Vagina (tissue), 2 donors: ENCODE measurements at places on chromosomes 5 and 9.

DNA sequence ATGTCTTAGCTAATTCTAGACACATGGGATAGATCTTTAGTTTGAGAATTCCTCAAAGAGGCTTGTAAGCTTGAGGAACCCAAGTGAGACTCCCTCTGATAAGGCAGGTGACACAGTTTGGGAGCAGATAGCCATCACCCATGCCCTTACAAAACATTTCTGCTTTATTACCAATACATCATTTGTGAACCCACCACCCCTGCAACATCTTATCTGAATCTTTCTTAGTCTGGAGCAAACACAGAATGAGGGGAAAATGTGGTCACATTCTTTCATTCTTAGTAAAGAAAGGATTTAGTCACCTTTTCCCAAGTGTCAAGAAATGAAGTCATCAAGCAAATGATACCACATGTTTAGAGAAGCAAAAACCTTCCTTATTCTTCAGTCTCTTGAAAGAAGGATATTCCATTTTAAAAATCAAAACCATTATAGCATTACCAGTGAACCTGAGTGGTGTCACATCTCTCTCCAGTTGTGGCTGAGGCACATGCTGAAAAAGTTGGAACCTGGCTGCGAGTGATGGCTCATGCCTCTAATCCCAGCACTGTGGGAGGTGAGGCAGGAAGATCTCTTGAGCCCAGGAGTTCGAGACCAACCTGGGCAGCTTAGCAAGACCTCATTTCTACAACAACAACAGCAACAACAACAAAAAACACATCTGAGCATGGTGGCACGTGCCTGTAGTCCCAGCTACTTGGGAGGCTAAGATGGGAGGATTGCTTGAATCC is 65.9 kb downstream of the PRKACG start:
- no peak for DNase-seq

DNA sequence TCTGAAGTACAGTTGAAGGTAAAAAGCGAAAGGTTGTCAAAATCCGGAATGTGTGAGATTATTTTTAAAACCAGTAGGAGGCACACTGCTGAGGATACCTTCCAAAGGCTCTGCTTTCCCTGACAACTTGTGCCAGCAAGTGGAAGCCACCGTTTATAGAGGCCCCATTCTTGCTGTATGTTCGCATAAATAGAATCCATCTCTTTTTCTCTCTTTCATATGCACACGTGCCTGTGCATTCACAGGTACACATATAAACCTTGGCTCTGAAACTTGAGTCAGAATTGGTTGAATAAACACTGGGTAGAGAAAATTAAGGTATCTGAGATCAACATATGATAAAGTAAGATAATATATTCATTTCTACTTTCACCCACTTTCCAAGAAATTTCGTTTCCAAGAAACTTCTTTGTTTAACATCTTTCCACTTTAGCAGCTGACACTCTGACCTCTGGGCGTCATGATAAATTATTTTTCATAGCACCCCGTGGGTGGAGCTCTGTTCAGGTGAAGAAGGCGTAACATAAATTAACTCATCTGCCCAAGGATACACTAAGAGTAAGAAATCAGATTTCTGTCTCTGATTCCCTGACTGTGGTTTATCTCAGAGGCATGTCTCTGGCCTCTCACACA is 63.7 kb upstream of the RICTOR start:
- DNase-seq = no peak

DNA sequence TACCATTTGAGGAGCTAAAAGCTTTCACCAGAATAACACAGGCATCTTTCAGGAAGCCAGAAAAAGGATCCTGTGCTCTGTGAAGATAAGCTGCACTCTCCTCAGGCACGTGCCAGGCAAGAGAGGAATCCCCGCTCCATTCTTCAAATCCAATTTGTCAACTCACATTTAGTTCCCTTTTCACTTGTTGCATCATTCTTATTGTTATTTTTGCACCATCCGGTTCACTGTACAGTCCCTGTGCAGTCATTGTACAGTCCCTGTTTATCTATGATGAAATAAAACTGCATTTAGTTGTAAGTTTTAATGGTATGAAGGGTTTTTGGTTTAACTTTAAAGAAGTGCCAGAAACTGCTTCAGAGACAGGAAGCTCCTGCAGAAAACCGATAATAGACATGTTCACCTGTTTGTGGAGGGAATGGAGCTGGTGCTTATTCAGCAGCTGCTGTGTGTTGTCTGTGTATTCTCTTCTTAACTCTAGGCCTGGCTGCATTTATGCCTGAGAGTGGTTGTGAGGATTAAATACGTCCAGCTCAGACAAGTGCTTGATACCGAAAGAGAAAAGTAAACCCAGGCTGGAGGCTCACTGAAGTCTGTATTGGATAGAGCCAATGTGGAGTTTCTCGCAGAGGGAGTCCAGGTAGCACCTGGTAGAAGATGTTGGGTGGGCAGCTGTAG is 22.4 kb downstream of the IFNW1 start:
- DNase-seq = no peak

DNA sequence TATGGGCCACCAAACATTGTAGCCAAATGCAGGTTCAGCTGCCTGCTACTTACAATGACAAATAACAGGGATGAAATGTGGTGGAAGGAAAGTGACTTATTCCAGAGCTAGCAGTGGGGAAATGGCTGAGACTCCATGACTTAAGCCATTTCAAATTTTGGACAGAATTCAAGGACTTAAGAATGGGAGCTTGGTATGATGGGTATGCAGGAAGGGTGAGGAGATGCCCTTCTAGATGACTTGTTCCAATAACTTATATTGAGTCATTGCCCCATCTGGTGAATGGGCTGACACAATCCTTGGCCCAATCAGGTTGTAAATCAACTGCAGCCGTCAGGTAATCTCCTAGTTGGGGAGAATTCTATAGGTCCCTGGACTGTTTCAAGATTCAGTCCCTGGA is 230.7 kb upstream of the SGCD start:
- no peak for DNase-seq

- no peak for DNase-seq
Observed at GRCh38 chr5:61450493-61451279, 118.6 kb downstream of the ZSWIM6 start.

DNA sequence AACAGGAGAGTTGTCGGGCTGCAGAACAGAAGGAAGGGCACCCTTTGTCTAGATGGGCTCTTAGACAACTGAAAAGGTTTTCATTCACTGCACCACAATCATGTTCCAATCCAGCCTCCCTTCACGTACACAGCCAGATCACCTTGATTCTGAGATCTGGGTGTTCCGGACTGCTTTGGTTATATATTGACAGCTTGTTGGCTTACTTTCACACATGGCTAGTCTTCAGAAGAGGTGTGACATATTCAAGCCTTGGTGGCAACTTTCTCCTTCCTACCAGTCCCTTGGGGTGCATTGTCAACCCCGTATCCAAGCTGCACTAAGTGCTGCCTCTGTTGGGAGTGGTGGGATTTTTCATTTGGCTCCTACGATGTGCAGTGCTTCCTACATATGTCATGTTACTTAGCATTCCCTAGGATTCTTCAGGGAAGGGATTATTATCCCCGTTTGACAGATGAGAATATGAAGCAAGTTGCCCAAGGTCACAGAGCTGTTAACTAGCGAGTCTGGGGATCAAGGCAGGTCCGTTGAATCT is 100.6 kb downstream of the LIFR start:
- DNase-seq = peak; percentile 77

- no peak for DNase-seq
Observed at GRCh38 chr5:169081000-169081724, 219.8 kb downstream of the SLIT3 start.

DNA sequence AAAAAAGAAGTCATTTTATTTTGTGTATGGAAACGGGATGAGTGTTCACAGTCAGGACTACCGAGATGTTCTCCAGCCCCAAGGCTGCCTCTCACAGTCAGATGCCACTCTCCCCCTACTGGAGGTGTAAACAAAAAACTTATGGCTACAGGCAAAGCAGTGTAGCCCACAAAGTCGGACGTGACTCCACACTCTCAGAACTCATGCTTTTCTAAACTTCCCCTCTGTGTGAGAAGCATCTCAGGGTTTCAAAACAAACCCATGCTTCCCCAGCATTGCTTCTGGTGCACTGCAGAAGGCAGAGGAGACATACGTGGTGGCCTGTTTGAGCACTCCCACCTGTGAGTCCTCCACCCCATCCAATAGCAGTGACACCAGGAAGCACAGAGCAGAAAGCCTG is 580.3 kb downstream of the BNC2 start:
- DNase-seq = peak; percentile 70

DNA sequence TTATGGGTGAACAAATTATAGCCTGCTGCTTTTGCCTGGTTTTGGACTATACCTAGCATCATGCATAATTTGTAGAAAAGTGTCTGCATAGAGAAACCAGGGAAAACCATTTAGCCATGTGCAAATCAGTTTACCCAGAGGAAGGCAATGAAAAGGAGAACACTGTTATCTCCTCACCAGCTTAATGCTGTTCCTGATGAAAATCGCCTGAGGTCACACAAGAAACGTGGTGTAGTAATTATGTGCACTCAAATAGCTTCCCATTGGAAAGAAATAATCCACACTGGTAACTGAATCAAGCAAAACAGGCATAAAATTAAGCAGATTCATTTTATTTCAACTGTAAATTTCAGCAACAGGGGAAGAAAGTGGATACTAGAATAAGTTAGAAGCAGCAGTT is 51.7 kb upstream of the FAM240B start:
- no peak for DNase-seq

DNA sequence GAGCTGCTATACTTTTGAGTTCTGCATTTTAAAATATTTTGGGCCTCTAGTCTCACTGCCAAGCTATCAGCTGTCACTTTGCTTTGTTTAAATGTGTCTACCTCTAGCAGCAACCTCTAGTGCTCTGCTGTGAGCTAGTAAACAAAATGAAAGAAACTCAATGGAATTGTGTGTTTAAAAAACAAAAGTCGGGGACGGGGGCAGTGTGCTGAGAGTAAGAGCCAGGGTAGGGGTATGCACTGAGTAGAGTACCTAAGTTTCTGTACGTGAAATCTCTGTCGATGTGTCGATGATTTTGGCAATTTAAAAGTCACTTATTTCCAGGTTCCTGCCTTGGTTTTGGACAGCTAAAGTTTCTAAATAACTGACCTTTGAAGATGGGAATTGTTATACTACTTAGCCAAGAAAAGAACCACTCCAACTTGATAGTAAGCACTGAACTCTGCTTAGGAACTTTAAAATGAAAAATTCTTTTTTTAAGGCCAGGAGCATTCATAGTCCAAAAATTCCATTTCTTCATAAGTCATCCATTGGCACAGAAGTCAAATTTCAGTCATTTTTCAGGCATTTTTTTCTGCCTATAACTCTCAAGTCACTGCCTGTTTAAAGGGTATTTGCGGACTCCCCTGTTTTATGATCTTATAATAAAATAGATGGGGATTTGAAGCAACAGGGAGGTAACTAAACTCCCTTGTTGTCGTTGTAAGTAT is 111.5 kb downstream of the SAXO1 start:
- DNase-seq = no peak

- no peak for DNase-seq
Observed at GRCh38 chr5:85143138-85143537, 758.5 kb upstream of the EDIL3 start.

- DNase-seq = no peak
Observed at GRCh38 chr5:73393611-73394489, 54.7 kb downstream of the FOXD1 start.
